A549 (cell line): ENCODE measurements at places on chromosomes 5 and 9.

DNA sequence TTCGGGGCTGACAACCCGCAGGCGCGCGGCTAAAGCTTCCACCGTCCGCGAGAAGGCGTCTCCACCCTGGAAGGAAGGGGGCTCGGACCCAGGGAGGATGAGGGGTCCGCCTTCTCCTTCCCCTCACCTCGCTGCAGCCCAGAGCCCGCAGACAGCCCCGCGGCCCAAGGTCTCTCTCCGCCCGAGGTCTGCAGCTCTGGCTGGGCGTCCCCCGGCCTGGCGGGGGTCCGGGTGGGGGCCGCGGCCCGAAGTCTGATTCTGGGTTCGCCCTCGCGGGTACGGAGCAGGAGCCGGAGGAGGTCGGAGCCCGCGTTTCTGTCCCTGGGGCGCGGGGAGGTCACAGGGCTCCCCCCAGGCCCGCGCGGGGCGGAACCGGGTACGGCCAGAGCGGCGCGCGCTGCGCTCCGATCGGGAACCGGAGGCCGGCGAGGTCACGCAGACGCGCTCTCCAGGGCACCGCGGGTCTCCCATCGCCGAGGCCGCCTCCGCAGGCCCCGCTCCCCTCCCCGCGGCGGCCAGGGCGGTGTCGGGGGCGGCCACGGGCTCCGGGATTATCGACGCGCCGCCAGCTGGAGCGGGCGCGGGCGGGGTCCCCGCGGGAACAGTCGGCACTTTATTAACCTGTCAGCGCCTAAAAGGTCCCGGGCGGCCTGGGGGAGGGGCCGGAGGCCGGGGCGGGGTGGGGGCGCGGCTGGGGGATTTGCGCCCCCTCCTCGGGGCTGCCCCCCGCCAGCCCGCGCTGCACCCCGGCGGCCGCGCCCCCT is 11.6 kb downstream of the LHX3 start:
- no peak for DNase-seq

- no peak for DNase-seq
Observed at GRCh38 chr5:40871177-40871576, 30.0 kb downstream of the CARD6 start.

GRCh38 chr5:180353048-180353979 is at the start of gene GFPT2:
GFPT2 (minus strand) TSS chr5:180353336; CDS start chr5:180353217, 119 bp downstream.
- peak; percentile 94 for DNase-seq

GRCh38 chr5:73994963-73995362 is 369.0 kb downstream of the ARHGEF28 start:
- DNase-seq = no peak

GRCh38 chr5:132105688-132106087 is 32.1 kb downstream of the CSF2 start:
- DNase-seq = no peak

DNA sequence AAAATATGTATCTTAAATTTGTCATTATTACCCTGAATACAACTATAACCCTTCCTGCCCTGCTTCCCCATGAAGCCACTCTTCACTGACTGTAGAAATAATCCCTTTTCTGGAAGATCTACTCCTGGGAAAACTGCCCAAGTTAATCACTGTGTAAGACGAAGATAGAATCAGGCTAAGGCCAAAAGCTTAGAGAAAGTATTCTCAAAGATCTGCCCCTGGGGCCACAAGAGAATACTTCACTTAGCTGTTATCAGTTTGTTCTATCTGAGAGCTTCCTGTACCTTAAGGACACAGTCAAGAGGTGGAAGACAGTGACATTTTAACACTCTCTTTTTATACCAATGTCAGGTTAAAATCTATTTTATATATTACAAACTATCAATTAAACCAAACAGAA is 33.8 kb downstream of the RNF145 start:
- DNase-seq = peak; percentile 37

DNA sequence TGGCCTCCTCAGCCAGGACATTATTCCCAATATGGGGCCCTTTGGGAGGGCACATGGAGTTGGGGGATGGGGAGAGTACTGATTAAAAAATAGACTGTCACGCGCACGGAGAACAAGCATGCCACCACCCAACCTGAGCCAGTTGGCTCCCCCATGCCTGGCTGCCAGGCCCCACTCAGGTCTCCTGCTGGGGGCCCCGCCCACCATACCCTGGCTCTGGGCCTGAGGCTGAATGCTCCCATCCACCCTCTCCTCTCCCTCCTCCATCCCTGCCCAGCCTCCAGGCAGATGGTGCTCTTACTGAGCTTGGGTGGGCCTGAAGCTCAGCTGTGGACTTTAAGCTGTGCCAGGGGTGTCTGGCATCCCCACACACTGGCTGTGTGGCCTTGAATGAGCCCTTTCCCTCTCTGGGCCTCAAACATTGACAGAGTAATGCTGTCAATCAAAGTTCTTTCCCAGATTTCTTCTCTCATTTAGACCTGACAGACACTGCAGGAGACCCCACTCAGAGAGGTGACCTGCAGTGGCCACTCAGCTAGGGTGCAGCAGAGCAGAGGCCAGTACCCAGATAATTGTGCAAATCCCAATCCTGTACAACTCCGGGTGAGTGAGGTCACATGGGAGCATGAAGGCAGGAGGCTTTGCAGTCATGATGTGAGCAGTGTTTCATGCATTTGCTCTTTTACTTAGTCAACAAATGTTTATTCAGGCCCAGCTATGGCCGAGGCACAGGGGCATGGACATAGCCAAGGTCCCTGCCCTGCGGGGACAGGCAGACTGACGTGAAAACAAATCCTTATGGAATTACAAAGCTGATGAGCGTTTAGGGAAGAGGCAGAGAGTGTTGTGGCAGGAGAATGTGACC is 9.8 kb upstream of the SYNPO start:
- DNase-seq = no peak

DNA sequence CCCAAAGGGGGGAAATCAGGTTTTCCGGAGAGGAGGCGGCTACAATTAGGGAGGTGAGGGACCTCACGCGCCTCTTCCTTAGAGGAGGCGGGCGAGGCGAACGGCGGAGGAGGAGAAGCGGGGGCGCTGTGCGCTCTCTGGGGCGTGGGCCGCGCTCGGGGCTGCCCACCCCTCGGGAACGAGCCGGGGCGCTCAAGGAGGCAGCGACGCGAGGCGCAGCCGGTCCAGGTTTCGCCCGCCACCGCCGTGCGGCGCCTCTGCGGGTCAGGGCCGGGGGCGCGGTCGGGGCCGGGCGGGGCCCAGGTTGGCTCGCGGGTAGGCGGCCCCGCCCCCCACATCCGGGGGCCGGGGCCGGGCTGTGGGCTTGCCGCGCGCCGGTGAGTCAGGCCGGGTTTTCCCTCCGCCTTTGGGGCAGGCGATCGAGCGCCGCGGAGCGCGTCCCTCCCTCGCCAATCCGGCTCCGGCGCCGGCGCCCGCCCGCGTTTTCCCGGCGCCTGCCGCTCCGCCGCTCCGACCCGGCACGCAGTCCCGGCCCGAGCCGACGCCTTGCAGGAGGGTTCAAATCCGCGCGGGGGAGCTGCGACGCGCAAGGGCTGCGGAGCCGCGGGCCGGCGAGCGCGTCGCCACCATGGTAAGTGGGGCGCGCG is at the start of gene N4BP3:
N4BP3 (plus strand) TSS at position 392 of the 647 bp plus-strand sequence. CDS start 6,052 bp downstream, outside the sequence.
- peak; percentile 60 for DNase-seq

GRCh38 chr5:116442095-116442534 is 132.5 kb downstream of the SEMA6A start:
- DNase-seq = no peak

DNA sequence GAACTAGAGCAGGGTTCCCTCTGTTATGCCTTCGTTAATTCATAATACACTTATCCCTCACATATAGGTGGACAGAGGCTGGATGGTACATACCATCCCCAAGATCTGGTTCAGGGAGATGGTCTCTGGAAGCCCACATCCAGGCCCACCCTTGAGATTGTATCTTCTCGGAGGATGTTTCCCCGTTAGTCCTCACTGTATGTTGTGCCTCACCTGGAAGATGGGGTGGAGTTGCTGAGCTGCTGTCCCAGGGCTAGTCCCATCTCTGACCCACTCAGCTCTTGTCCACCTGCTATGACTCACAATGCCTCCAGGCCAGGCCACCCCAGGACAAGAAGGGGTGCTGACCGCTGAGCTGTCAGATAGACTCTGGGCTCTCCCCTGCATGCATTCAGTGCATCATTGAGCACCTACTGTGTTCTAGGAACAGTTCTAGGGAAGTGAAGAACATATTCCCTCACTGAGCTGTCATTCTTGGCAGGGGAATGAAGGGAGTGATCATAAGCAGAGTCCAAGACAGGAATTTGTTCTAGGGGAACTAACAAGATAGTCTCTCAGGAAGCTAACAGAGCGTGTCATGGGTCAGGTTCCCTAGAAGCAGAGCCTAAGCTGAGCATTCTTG is at the start of gene CBY3:
CBY3 (minus strand) TSS at position 255 of the 622 bp plus-strand sequence; CDS start at position 139, 116 bp downstream.
- no peak for DNase-seq

DNA sequence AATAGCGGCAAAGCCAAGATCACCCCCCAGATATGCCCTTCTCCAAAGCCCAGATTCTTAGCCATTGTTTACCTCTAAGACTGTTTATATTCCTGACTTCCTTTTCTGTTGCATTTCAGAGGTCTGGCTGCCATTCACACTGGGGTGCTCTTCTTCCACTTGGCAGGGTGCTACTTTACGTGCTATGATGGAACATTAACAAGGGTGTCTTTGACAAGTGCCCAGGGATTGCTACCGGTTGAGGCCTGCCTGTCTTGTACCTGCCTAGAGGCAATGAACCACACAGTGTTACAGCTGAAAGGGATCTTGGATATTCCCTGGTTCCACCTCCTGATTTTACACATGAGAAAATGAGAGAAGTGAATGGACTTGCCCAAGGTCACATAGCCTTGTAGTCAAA is 352.1 kb upstream of the KIF2A start:
- DNase-seq = no peak

DNA sequence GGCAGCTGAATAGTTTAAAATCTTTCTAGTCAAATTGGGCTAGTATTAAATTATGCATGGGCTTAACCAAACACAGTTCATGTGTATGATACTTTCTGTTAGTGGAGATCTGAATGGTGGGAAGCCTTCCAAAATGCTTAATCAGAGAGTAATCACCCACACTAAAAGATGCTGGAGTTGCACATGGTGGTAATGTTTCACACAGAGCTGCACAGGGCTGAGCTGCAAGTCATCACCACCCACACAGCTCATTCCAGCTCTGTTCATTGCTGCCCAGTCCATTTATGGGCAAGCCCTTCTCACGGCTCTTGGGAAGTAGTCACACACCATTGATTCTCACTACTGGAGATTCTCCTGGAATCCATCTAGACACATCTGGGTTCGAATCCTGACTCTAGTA is 351.5 kb upstream of the KCNN2 start:
- DNase-seq = no peak
